Aorta (tissue), 5 donors: ENCODE measurements at places on chromosomes 7 and 10. TPM values are rescaled to one million over a fixed set of nuclear protein-coding genes. Genes with fewer than 3 reads are reported as not detected.

- no peak for DNase-seq
Observed at GRCh38 chr7:68321776-68322496, 1276.3 kb upstream of the AUTS2 start.

DNA sequence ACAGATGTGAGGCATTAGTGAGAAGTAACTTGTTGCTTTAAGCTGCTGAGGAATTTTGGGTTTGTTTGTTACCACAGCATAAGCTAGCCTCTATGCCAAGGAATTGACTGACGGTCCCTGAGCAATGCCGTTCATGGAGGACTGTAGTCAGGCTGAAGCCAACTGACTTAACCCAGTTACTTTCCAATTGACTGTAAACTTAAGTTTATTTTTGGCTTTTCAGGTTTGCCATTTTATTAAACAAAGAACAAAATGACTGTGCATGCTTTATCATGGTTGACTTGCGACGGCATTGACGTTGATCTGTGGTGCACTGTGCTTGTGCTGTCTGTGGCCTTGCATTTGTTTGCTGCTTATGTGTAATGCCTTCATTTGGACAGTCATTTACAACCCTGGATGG is 53.5 kb downstream of the DNAJB9 start:
- no peak for DNase-seq

PTN gene
- 6.4 TPM for total RNA-seq

DNA sequence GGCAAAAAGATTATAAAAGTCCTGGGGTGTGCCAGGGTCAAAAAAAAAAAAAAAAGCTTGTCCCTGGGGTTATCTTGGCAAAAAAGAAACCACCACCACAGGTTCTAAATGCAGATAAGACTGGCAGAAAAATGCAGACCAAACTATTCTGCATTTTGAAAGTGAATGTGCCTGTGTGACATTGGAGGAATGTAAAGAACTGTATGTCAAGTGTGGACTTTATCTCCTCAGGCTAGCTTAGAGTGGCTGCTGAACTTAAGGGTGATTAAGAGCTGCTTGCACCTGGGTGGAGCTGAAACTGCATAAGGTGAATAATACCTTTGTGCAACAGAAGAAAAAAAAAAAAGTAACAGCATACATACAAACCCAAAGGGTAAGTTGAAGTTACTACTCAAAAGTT is 1.3 kb upstream of the NAPEPLD start:
- no peak for DNase-seq

DPYSL4 gene
- total RNA-seq: 1.4 TPM

DNA sequence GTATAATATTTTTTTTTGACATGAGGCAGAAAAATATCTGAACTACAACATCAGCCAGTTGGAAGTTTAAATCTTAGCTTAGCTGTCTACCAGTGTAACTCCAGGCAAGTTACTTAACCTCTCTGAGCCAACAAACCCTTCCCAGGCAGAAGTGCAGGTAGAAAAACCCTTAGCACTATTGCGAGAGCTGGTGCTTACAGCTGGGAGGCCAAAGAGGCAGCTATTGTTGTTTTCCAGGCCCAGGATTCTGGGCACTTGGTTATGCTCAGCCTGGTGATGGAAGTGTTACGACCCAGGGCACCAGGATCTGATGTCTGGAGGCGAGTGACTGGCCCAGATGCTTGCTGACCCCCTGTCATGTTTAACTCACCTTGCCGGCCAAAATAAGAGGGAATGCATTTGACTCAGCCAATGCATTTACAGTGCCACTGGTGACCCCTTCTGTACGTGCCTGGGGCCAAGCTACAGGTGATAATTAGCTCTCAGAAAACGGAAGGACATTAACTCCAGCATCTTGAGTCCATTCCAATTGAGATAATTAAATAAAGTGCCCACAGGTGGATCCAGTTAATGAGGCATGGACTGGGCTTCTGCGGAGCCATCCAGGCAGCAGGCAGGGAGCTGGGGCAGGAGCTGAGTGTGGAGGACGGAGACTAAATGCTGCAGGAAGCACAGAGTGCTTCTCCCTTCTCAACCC is 126.5 kb upstream of the HABP2 start:
- DNase-seq: no peak

GRCh38 chr7:2109936-2110609 is 122.7 kb downstream of the MAD1L1 start:
- no peak for DNase-seq
